Frontal cortex (tissue), 4 donors: ENCODE measurements at places on chromosomes 7 and 10. TPM values are rescaled to one million over a fixed set of nuclear protein-coding genes. Genes with fewer than 3 reads are reported as not detected.

DNA sequence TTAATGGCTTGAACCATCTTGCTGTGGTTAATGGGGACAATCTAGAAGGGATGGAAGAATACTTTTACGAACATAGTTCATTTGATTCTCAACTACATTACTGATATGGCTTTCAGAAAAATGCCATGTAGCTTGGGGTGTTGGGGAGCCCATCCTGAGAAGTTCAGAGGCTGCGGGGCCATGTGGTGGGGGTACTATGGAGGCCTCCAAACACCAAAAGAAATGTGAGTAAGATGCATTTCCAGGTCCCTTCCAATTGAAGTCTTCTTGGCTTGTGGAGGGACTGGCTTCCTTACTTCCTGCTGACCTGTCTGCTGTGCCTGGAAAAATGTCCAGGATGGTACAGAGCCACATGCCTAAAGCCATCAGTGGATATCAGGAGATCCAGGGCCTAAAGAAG lies 1.6 kb upstream of the MBL2 start:
- DNase-seq: no peak

DNA sequence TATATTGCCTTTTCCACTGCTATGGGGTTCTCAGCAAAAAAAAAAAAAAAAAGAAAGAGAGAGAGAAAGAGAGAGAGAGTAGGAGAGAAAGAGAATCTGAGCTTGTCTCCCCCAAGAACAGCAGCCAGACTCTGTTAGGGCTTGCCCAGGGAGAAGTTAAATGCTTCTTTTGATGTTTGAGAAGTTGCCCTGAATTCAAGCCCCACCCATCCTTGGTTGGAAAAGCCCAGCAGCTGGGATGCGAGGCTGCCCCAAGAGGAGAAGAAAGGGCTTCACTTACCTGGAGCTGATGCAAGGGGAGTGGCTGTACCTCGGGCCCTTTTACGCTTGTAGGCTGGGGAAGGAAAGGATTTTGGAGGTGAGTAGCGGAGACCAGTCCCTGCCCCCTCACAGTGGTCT lies 20.9 kb upstream of the MGMT start:
- no peak for DNase-seq

GRCh38 chr10:110758898-110759297 lies 112.8 kb upstream of the PDCD4 start:
- no peak for DNase-seq

DNA sequence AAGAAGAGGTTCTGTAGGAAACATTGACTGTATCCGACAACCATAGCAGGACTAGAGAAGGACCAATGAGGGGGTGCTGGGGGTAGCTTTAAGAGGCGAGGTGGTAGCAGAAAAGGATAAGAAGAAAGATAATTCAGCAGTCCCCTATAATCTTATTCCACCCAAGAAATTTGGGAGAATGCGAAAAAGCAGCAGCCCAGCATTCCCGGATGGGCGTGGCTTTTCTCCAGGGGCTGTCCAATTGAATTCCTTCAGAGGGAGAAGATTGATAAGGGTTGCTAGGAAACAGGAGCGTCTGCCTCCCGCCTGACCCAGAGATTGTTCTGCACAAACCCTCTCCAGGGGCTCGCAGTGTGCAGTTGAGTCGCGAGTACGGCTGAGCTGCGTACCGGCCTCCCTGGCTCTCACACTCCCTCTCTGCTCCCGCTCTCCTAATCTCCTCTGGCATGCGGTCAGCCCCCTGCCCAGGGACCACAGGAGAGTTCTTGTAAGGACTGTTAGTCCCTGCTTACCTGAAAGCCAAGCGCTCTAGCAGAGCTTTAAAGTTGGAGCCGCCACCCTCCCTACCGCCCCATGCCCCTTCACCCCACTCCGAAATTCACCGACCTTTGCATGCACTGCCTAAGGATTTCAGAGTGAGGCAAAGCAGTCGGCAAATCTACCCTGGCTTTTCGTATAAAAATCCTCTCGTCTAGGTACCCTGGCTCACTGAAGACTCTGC lies at the start of gene GRM3:
TSS of gene GRM3 (plus strand) at position 349 of the 721 bp plus-strand sequence. CDS start 121,237 bp downstream, outside the sequence.
- peak; percentile 71 for DNase-seq

DNA sequence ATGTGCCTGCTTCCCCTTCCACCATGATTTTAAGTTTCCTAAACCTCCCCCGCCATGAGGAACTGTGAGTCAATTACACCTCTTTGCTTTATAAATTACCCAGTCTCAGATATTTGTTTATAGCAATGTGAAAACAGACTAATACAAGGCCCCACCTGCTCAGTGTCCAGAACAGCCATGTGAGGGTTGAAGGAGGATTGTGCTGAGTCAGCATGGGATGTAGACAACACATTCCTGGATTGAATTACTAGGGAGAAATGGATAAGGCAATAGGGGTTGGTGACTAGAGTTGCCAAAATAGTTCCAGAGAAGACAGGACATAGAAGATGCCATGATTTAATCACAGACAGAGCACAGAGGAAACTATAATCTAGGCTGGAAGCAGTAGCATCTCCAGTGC lies 270.3 kb downstream of the GFRA1 start:
- no peak for DNase-seq

- DNase-seq: no peak
Observed at GRCh38 chr7:158107806-158108205, 479.8 kb downstream of the PTPRN2 start.

DNA sequence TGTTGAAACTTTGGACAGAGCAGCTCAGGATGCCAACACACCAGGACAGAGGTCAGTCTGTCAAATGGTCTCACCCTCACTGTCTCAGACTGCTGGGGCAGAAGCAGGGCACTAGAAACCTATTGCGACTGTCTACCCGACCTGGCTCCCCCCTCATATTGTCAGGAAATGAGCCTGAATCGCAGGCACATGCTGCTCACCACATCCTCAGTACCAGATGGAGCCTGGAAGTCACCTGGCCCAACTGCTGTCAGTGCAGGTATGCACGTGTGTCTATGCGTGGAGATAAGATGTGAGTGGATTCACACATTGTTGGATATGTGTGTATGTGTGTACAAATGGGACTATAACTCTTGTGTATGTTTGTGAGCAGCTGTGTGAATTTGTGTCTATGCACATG lies 3.2 kb upstream of the CDHR1 start:
- no peak for DNase-seq

DNA sequence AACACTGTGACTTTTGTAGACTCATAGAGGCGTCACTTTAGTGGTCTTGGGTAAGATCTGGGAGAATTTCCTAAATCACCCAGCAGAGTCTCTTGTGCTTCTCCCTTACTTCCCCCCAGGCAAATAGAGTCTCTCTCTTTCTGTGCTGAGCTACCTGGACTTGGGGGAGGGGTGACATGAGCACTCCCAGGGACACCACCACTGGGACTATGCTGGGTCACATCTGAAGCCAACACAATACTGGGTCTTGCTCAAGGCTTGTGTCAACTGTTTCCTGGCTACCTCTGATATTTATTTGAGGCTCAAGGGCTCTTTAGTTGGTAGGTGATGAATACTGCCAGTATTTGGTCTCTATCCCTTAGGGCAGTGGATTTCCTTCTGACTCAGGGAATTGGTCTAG lies 214.6 kb upstream of the TPK1 start:
- no peak for DNase-seq

GRCh38 chr10:121242741-121243608 lies 355.3 kb downstream of the FGFR2 start:
- DNase-seq: no peak

- DNase-seq: no peak
Observed at GRCh38 chr10:12717981-12718707, 283.4 kb downstream of the CCDC3 start.

DNA sequence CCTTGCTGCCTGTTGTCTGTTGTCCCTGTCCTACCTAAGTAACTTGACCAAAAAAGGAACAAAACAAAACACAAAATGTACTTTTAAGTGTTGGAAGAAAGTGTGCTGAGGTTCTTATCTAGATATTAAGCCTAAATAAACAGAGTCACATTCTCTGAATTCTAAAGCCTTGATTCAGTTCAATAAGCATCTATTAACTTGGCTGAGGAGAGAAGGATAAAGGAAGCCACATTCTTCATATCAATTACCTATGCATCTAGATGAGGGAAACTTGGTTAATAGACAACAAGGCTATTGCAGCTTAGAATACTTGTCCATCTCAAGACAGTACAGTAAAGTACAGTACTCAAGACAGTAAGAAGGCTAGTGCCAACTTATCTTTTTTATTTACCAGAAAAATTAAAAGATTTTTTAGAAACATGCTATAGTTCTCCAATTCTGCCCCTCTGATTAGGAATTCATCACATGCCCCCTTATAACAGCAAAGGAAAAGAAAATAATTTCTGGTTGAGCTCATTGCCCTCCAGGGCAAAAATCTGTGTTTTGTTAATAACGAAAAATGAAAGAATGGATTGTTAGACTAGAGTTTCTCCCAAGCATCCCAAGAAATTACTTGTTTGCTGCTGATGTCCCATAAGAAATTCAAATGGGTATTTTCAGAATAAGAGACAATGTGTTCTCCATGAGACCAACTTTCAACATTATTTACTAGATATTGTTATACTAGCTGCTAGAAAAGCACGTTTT lies 546.5 kb upstream of the SEMA3D start:
- no peak for DNase-seq

- no peak for DNase-seq
Observed at GRCh38 chr7:81114633-81115032, 195.8 kb upstream of the SEMA3C start.

GRCh38 chr10:101063050-101063525 lies 1.3 kb downstream of the KAZALD1 start:
- no peak for DNase-seq

DNA sequence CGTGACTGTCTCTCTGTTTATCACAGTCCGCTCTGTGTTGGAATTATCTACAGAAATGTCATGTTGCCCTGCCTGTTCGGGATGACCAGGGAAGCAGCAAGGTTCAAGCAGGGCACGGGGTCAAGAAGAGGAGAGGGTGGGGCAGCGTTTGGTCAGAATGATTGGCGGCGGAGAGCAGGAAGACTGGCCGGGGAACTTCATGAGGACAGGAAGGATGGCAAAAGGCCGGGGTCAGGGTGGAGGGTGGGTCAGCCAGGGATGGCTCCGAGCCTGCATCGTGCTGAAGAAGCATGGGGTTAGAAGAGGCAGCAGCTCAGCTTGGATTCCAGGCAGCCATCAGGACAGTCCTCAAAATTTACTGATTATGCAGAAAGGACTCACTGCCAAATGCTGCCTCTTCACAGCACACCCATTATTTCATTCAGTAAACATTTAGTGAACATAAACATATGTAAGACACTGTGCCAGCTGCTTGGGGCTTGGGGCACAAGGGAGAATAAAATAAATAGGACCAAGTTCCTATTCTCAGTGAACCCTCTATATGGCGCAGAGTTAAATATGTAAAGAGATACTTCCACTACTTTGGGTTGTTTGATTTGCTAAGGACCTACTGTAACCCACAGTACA lies 42.8 kb downstream of the WNT2 start:
- DNase-seq: no peak

DNA sequence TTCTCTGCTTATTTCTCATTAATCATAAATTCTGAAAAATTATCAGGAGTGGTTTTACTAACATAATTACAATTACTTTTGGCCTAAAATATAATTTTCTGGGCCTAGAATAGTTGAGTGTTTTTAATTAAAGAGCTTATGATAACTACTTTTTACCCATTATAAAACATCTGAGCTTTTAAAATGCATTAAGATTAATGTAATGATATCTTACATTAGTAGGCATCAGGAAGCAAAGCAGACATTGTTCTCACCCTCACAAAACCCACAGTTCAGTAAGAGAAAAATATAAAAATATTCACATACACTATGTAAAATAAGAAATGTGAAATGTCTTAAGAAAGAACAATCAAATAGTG lies 443.7 kb upstream of the SEMA3A start:
- DNase-seq: no peak

- no peak for DNase-seq
Observed at GRCh38 chr10:99676426-99676825, 17.1 kb downstream of the ENTPD7 start.

GRCh38 chr7:82257118-82257695 lies 186.4 kb downstream of the CACNA2D1 start:
- peak; percentile 18 for DNase-seq

- DNase-seq: no peak
Observed at GRCh38 chr7:69885431-69885830, 287.2 kb downstream of the AUTS2 start.

DNA sequence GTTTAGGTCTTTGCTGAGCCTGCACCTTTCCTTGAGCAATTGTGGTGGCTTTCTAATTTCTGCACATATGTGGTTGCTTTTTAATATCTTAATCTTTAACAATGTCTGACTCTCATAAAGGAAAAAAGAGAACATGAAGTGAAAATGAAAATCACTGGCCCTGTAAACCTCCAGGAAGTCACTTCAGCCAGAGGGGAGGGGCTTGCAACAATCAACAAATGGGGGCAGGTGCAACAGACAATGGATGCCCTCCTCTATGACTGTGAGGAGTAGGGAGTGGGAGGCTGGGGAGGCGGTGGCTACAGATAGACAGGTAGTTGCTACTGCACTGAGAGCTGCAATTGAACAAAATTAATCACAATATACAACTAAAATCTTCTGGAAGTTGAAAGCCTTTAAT lies 1377.4 kb downstream of the XPNPEP1 start:
- no peak for DNase-seq

- DNase-seq: no peak
Observed at GRCh38 chr7:84792231-84792893, 394.5 kb downstream of the SEMA3D start.

GRCh38 chr7:85021101-85021704 lies 165.7 kb downstream of the SEMA3D start:
- DNase-seq: no peak

DNA sequence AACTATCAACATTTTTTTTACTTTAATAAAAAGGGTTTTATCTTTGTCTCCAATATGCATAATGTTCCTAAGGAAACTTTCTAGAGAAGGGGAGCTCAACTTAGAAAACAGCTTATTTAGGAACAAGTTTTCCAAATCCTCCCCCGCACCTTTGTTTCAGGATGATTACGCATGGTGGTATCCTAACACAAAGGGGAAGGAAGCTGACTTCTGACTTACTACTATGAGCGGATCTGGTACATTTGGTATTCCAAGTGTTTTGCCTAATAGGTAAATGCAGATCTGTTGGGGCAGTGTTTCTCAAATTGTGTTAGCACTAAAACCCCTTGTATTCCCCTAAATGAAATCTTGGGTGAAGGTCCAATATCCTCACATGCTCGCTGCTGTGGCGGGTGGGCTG lies 229.3 kb upstream of the KLF14 start:
- no peak for DNase-seq

GRCh38 chr7:105439174-105439893 lies 50.6 kb upstream of the SRPK2 start:
- no peak for DNase-seq

GRCh38 chr7:113283861-113284260 lies 165.5 kb upstream of the SMIM30 start:
- no peak for DNase-seq

Gene RTKN2
- 4.5 TPM for total RNA-seq

Gene PTF1A
- 0.41 TPM for total RNA-seq

Gene SLC29A3
- total RNA-seq: 1.2 TPM

Gene LRRN3
- total RNA-seq: 153 TPM

Gene HOXA9
- total RNA-seq: not detected

Gene TEX47
- not detected for total RNA-seq

Gene SPDYE2
- total RNA-seq: not detected

Gene C10orf143
- 0.41 TPM for total RNA-seq

Gene CFAP58
- total RNA-seq: 1.2 TPM

Gene RAMP3
- total RNA-seq: 5.7 TPM
